ENCODE measurements at places on chromosomes 4 and X.

GRCh38 chrX:39855748-39856129 is 242.0 kb downstream of the BCOR start:
- peak; percentile 27 for DNase-seq

- DNase-seq: no peak
Observed at GRCh38 chrX:150897421-150898320, 797 bp downstream of the CD99L2 start.

DNA sequence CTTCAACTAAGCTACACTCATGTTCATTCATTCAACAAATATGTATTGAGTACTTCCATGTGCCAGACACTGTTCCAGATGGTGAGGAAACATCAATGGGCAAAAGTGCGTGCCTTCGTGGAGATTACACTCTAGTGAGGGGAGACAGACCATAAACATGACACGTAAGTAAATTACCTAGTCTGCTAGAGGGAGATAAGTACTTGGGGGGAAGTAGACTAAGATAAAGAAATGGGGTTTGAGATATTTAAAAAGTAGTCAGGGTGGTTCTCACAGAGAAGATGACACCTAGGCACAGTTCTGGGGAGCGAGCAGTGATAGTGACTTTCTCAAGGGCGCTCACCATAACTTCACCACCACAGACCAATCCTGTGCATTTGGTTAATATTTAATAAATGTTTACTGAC is 11.7 kb downstream of the JCHAIN start:
- DNase-seq: no peak

DNA sequence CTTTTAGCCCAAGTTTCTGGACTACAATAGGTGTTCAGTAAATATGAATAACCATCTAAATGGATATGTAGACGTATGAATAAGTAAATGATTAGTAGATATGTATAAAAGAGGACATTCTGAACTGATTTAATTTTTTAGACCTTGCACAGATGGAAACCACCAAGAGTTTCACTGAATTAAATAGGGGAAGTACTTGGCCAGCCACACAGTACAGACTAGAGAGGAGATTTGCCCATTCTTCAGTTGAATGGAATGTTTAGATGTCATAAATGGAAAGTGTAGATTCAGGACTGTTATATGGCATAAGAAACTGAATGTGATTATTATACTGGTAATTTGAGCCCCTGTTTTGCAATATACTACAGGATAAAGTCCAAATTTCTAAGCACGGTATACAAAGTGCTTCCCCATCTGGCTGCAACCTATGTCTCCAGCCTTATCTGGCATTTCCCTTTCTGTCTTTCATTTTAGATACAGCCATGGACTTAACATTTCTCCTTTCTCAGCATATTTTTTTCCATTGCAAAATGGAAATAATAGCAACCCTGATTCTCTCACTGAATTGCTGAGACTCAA is 137.8 kb upstream of the HS3ST1 start:
- DNase-seq: no peak

- no peak for DNase-seq
Observed at GRCh38 chr4:37422638-37423037, 178.1 kb downstream of the NWD2 start.

DNA sequence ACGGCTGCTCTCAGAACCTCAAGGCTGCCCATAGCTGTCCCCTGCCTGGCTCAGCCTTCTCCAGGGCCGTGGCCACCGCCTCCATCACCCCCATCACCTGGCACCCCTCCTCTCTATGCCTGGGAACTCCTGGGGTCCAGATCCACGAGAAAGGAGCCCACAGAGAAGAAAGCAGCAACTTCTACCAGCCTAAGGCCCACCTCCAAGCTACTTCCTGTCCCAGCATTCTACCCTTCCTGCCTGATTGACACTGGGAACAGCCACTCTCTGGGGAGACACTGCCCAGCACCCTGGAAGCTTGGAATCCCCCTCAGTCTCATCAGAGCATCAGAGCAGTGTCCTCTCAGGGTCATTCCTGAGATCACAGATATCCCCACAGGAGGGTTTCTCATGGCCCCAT is 36.9 kb upstream of the PROM1 start:
- DNase-seq: no peak

Measured in AG08396 (cell line).